ENCODE measurements at places on chromosomes 1 and 21.
A peak's percentile ranks its signal among the peaks of the same experiment; 100 is the strongest.

- DNase-seq, result no peak
Measured at GRCh38 chr1:212595229-212595628, 13.3 kb upstream of the ATF3 start.

DNA sequence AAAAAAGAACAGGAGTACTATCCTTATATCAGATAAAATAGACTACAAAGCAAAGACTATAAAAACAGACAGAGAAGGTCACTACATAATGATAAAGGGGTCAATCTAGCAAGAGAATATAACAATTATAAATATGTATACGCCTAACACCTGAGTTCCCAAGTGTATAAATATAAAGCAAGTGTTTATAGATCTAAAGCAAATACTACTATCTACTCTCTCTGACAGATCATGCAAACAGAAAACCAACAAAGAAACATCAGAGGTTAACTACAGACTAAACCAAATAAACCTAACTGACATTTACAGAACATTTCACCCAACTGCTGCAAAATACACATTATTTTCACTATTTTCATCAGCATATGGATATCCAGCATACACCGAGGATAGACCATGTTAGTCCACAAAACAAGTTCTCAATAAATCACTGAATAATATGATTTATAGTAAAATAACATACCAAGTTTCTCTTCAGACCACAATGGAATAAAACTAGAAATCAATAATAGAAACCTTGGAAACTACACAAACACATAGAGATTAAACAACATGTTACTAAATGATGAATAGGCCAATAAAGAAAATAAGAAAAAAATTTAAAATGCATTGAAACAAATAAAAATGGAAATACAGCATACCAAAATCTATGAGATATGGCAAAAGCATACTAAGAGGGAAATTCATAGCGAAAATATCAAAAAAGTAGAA, 22.7 kb downstream of the UCHL5 start:
- no peak for DNase-seq

DNA sequence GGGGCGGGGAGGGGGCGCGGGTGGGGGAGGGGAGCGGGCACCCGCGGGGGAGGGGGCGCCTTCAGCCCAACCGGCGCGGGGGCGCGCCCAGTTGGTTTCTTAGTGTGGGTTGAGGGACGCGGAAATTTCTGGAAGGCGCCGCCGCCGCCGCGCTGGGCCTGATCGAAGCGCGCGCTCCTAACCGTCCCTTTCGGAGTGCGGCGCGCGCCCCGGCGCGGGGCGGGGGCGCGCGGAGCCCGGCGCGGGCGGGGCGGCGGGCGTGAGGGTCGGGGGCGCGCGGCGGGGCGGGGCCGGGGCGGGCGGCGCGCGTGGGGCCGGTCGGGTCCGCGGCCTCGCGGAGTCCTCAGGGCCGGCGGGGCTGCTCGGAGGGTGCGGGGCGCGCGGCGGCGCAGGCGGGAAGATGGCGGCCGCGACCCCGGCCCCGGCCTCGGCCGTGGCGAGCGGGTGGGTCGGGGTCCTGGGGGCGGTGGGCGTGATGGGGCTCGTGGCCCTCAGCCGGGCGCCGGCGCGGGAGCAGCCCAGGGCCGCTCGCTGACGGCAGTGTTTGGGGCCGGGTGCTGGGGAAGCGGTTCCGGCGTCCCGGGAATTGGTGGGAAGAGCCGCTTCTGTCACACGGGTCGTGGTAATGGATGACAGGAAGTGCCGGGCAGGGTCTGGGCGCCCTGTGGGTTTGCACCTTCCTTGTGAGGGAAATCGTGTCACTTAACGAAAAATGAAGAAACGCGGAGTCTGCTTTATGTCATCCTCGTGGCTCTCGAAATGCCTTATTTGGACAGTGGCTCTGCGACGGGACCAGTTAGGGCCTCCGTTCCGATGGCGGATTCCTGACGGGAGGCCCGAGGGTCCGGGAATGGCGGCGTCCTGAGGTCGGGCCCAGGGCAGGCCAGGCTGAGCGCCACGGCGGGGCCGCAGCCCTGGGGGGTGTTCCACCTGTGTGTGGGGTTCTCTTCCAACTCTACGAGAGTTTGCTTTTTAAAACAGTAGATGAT, 764 bp downstream of the PKNOX1 start:
- no peak for DNase-seq

DNA sequence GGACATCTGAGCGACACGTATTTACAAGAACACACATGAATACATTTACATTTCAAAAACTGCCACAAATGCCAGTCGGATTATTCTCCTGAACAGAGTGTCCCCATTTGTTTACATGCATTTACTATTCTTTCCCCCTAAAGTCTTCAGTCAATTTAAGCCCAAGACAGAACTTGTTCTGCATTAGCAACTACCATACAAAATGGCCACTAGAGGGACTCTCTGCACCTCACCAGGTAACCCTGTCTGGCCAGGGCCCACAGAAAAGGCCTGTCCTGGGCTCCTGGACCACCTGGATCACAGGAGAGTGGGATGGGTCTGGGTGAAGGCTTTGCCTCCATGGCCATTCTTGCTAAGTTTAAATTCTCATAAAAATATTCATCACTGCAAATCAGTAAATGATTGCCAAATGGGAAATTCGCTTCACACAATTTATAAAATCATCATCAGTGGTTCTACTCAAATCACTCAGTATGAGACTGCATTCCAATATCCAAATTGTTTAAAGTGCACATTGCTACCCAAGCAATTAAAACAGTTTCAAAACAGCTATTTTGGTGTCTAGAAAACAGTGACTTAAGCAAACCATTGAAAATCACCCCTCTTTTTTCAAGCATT, 12.5 kb upstream of the GUCA2A start:
- no peak for DNase-seq

DNA sequence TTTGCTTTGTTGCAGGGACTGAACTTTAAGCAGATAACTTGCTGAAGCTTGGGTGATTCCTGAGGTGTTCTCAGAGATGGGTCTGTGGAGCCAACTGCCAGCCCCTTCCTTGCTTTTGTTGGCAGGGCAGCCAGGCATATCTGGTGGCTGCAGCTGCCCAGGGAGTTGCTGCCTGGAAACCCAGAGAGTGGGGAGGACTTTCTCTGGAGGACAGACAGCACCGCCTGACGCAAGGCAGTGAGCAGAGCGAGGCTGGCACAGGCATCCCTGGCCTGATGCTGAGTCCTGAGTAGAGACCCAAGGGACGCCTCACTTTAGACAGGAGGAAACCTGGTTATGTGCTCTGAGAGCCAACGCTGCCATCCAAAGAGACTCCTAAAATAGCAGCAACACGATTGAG, 9.8 kb upstream of the OLFML2B start:
- DNase-seq, result no peak

- DNase-seq, result no peak
Measured at GRCh38 chr1:227744668-227745067, 9.4 kb downstream of the SNAP47 start.

DNA sequence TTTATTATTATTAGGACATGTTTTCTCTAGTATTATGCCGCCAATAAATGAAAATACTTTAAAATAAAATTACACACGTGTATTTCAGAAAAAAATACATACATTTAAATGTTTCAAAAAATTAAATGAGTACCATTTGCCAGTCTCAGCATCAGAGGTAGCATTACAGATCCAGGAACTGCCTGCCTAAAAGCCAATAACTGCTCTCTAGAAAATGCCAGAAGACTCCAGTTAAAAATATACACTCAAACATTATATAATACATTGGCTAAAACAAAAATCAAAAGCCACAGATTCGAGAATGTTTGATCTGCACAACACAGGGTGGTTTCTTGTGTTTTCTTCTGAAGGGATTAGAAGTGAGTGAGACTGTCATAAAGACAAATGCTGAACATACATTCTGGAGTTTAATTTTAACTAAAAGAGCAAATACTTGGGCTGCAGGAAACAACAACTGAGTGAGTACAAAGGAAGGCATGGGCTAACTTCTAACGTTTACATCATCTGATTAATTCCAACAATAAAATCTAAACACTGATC, 105.5 kb downstream of the RERE start:
- DNase-seq, result no peak

GRCh38 chr1:75764057-75764655, 21.9 kb upstream of the RABGGTB start:
- no peak for DNase-seq

DNA sequence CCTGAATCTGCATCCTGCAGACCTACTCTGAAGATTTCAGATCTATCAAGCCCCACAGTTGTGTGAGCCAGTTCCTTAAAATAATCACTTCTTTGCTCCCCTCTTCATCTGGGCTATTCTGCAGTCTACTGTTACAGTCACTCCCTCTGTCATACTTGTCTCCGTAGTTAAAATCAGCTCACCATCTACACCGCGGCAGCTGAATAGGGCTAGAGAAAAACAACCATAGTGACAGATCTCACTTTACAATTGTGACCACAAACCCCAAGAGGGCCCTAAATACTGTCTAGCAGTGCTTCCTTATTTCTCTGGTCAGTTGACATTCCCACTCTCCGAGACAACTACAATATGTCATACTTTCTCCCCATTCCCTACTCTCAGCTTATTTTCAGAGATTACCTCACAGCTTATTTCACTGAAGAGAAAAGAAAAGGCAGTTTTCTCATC, 12.9 kb downstream of the DESI2 start:
- no peak for DNase-seq

- peak; percentile 63 for DNase-seq
Measured at GRCh38 chr1:112359961-112360767, 35.9 kb upstream of the CTTNBP2NL start.

- DNase-seq, result no peak
Measured at GRCh38 chr1:230788561-230789275, 41.5 kb downstream of the CAPN9 start.

- DNase-seq, result peak; percentile 39
Measured at GRCh38 chr1:157968946-157969345, 24.5 kb upstream of the KIRREL1 start.

DNA sequence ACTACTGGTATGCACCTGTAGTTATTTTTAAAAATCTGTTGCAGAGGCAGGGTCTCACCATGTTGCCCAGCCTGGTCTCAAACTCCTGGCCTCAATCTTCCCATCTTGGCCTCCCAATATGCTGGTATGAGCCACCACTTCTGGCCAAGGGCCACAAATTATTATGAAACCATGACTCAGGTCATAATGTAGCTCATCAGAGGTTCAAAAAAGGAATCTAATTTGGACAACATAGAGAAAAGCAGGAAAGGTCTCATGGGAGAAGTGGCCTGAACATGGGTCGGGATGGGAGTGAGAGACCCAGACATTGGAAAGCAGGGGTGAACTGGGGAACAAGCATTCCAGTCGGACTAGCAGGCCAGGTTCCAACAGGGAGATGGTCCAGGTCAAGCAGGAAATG, 45.2 kb upstream of the C1orf198 start:
- no peak for DNase-seq

GRCh38 chr1:208431721-208432120, 187.5 kb upstream of the PLXNA2 start:
- no peak for DNase-seq

GRCh38 chr1:230085178-230085515, 18.1 kb downstream of the GALNT2 start:
- no peak for DNase-seq

GRCh38 chr1:58874342-58874741, 90.5 kb upstream of the JUN start:
- no peak for DNase-seq

DNA sequence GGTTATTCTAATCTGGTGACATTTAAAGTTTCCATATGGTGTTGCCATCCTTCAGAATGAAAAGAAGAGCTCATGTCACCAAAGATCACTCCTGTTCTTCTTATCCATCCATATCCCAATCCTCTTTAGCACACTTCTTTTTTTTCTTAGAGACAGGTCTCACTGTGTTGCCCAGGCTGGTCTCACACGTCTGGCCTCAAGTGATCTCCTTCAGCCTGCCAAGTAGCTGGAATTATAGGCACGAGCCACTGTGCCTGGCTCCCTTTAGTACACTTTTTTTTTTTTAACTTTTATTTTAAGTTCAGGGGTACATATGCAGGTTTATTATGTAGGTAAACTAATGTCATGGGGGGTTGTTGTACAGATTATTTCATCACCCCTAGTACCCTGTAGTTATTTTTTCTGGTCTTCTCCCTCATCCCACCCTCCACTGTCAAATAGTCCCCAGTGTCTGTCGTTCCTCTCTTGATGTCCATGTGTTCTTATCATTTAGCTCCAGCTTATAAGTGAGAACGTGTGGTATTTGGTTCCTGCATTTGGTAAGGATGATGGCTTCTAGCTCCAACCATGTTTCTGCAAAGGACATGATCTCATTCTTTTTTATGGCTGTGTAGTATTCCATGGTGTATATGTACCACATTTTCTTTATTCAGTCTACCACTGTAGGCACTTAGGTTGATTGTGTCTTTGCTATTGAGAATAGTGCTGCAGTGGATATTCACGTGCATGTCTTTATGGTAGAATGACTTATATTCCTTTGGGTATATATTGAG, 40.6 kb downstream of the CTTNBP2NL start:
- DNase-seq, result no peak

- DNase-seq, result no peak
Measured at GRCh38 chr1:47209725-47210325, 20.0 kb upstream of the PDZK1IP1 start.

DNA sequence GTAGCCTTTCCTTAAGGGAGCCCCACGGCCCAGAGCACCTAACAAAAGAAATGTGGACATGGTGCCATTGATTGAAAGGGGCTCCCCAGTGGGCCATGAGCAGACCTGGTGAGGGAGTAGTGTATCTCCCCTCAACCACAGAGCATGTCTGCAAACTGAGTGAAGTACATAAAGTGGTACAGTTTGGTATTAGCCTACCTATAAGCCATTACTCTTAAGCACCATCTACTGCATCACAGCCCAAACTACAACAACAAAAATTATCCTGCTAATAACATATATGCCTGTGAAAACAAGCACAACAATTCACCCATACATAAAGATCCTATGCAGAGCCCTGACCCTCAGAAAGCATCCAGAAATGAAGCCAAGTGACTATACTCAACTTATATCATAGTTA, 407.8 kb downstream of the PTPRC start:
- no peak for DNase-seq

DNA sequence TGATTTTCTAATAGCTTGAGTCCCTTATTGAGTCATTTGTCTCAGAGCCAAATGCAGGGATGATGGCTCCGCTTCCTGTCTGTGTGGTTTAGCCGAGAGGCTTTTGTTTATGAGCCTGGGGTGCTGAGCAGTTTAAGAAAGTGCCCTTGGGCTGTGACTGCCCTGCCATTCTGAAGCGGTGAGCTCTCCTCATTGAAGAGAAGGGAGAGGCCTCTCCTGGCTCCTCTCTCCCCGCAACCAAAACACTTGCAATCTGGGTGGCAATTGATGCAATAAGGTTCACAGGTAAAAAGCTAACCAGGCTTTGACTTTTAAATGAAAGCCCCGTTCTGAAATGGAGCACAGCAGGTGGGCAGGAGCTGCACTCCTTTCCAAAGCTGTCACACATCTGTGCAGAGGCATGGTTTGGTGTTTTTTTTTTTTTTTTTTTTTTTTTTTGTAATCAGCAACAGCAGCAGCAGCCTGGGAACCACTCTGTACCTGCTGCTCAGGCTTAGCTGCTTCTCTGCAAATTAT, 403.7 kb downstream of the SIPA1L2 start:
- DNase-seq, result peak; percentile 1

DNA sequence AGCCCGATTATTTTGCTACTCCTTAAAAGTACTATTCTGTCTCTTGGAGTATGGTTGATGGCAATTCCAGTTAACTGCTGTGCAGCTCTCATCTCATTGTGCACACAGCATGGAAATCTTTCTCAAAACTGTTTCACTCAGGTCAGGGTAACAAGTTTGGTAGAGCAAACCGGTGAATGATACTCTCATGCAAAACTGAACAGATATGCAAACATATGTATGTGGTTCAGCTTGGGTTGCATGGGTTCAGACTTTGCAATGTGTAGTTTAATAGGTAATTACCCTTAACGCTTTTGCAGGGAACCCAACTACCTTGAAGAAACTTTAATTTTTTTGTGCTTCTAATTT, 2.2 kb downstream of the GADD45A start:
- DNase-seq, result no peak
